Stimulated activated CD8-positive, alpha-beta memory T cell treated with anti-CD3 and anti-CD28 coated beads, Interleukin-7, amount 100 ng/mL, for 48 hours (primary cell): ENCODE measurements at places on chromosomes 4 and X.

GRCh38 chrX:124736553-124737270, 390.3 kb downstream of the SH2D1A start:
- no peak for DNase-seq

DNA sequence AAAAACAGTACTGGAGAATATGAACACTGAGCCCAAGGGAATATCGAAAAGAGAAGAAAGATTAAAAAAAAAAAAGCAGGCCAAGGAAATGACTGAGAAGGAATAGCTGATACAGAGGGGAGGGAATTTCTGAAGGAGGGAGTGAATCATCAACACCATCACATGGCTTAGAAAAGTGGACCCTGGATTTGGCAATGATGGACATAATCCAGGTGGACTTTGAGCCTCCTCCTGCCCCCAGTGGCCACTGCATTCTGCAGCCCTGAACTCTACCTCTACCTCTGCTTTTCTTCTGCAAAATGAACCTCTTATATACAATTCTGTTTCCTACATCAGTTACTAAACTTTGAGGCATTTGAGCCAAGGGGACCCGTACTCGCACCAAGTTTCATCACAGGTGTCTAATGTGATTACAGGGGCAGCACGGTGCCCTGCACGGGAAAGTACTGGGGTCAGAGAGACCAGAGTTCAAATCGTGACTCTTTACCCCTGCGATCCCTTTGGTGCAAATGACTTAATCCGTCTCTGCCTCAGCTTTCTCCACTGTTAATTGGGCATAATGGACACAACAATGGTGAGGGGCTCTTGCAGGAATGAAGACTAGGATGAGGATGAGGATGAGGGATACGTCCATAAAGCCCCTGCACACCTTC, 1.1 kb downstream of the OCIAD2 start:
- no peak for DNase-seq

DNA sequence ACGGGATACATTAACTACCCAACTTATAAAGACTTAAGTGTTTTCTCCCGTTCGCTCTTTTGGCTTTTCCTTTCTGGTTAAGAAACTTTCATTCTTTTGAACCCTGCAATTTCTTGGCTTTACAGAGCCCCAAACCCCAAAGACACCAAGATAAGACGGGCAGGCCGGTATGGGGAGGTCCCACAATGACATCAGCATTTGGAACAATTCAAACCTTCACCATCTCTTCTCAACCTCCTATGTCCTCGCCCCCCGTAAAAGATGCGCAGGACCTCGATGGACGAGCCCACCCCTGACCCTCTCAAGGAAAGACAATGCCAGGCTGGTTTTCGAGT, 999 bp downstream of the ZNF518B start:
- DNase-seq, result no peak

- no peak for DNase-seq
These were observed 120.4 kb upstream of the EOLA2 start for GRCh38 chrX:150058728-150059127.

DNA sequence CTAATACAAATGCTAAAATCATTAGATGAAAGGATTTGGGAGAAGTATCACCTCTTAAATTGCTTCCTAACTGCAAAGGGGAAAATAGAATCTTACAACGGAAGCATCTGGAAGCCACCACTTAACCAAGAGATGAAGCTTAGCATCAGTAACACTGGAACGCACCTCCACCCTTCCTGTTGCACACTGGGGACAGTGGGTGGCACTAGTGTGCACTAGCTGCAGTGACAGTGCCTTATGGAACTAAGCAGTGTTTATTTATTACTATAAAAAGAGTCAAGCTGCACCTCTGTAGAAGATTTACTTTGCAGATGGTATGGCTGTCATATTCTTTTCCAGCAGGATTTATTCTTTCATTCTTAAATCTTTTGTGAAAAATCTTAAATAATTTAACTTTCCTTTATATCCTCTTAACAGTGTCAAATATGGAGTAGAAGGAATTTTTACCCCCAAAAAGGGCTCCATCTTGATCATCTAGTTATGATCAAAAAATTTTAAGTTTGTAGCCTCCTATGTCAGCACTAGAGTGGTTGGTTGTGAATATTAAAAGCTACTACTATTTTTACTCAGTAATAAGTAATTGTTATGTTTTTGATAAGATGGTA, 76.7 kb downstream of the SCD5 start:
- DNase-seq, result no peak
